HS-27A (cell line): ENCODE measurements at places on chromosomes 13 and 19.

GRCh38 chr19:47176071-47176626 is 45.5 kb downstream of the SAE1 start:
- DNase-seq = no peak

DNA sequence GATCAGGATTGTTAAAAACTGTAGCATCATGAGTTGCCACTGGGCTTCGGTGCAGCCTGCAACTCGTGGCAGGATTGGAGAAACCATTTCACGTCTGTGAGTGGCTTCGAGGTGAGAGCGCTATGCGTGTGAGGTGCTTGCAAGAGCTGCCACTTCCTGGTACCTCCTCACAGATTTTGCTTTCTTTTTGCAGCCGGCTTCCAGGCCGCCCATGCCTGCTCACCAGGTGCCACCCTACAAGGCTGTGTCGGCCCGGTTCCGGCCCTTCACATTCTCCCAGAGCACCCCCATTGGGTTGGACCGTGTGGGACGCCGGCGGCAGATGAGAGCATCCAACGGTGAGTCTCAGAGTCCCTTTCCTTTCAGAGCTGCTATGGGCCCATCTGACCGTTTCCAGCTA is 57.9 kb upstream of the C1QTNF9 start:
- no peak for DNase-seq

DNA sequence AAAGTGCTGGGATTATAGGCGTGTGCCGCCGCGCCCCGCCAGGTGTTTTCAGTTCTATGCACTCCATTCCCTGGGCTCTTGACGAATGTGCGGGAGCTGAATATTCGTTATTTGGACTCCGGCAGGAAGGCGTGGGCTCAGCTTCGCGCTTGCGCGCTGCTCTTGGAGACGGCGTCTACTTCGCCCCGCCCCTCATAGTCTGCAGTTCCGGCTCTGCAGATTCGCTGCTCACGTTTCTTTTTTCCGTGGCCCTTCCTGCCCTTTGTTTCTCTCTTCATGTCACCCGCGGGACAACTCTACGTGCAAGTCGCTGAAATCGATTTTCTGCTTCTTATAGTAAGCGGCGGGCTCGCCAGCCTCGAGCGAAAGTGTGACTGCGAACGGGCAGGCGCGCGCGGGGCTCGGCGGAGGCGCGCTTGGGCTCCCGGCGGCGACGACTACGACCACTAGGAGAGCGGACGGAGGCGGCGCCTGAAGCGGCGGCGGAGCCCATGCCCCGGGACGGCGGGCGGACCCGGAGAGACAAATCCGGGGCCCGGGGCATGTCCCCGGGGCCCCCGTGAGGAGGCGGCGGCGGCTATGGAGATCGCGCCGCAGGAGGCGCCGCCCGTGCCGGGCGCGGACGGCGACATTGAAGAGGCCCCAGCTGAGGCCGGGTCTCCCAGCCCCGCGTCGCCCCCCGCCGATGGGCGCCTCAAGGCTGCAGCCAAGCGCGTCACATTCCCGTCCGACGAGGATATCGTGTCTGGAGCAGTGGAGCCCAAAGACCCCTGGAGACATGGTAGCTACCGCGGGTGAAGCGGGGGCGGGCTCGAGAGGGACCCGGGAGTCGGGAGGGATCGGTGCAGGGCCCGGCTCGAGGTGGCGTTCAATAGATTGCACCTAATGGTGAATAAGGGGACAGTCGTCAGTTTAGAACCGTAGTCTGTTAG is at the start of gene PPP1R37:
TSS of gene PPP1R37 (plus strand) at position 433 of the 932 bp plus-strand sequence. CDS start at position 580, 147 bp downstream.
- DNase-seq = peak; percentile 88

- DNase-seq = no peak
Observed at GRCh38 chr19:10364644-10365043, 15.7 kb downstream of the TYK2 start.

GRCh38 chr19:16920816-16921529 is 32.2 kb downstream of the F2RL3 start:
- peak; percentile 51 for DNase-seq

GRCh38 chr13:93559718-93560117 is 333.1 kb downstream of the GPC6 start:
- peak; percentile 60 for DNase-seq

DNA sequence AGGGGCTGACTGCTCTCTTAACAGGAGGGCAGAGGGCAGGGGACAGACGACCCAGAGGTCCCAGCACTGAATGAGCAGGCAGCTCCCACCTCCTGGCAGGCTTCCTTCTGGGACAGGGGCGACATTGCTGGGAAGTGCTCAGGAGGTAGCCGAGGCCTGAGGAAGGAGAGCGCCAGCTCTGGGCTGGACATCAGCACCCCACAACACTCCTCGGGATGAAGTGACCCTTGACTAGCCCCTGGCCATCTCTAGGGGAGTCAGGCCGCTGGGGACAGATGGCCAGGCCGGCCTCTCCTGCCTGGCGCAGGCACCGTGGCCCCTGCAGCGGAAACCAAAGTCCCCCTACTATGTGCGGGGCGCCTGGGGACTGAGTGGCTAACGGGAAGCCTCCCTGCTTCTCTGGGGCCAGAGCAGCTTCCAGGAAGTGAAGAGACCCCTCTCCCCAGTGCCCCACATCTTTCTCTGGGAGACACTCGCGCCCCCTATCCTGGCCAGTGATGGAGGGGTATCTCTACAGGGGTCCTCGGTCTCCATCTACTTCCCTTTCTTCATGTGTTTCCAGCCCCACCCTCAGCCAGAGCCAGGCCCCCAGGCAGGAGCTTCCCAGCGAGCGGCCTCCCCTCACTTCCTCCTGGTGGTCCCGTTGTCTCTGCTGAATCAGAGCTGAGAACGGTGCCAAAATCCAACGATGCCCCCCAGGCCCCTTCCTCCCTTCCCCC is 10.1 kb downstream of the PRR36 start:
- DNase-seq = no peak

- DNase-seq = no peak
Observed at GRCh38 chr13:25581351-25581750, 209.6 kb downstream of the ATP8A2 start.

DNA sequence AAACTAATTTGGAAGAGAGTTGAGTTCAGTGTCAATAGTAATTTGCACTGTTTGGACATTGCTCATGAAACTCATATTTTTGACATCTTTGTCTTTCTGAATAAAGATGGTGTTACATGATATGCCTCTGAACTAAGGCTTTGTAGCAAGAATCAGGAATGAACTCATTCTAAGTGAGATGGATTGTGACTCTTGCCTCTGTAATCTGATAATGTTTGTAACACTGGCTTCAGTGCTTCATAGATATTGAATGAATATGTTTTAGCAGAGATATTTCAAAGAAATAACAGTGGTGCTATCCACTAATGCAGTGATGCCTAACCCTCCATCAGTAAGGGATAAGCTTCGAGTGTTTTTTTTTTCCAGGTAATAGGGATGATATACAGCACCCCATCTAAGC is 32.9 kb downstream of the TEX26 start:
- DNase-seq = no peak

DNA sequence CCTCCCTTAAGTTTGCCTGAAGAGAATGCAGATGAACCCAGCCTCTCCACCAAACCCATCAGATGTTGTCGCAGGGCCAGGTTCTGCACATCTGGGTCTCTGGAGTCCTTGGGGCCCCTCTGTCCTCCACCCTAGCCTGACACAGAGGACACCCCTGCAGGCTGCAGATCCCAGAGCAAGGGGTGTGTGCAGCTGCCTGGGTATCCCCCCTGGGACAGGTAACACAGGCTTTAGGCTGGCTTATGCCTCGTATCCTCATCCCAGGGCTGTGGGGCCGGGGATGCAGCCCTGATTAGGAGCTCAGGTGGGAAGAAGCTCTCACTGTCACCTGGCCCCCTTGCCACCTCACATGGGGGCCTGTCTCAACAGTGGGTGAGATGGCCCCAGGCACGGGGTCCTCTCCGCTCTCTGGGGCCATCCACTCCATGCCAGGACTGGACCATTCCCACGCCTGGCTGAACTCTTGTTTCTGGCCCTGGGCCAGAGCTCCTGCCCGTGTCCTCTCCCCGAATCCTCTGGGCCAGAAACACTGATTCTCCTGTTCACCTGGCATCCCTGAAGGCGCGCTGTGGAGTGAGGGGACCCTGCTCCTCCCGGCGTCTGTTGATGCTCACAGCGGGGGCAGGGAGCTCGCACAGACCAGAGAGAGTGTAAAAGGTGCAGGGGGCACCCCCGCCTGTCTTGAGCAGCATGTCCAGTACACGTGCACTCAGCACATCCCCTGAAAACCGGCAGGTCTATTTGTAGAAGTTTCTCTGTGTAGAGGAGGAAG is 38.7 kb upstream of the TPM4 start:
- no peak for DNase-seq

DNA sequence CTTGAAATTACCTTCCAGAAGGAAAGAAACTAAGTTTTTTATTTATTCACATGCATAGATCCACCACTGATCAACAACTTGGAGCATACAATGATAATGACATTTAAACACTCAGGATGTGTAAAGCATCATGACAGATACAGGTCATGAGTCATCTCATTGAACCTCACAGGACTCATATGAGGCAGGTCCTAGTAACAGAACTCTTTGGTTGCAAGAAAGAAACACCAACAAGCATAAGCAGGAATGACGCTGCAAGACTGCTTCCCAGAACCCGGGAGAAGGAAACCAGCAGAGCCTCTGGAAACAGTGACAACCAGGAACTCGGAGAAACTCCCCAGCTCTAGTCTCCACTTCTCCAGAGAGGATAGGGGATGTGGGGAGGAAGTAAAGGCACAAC is 60.8 kb upstream of the IPO5 start:
- DNase-seq = no peak

- no peak for DNase-seq
Observed at GRCh38 chr19:2302319-2303210, 5.4 kb downstream of the LINGO3 start.

DNA sequence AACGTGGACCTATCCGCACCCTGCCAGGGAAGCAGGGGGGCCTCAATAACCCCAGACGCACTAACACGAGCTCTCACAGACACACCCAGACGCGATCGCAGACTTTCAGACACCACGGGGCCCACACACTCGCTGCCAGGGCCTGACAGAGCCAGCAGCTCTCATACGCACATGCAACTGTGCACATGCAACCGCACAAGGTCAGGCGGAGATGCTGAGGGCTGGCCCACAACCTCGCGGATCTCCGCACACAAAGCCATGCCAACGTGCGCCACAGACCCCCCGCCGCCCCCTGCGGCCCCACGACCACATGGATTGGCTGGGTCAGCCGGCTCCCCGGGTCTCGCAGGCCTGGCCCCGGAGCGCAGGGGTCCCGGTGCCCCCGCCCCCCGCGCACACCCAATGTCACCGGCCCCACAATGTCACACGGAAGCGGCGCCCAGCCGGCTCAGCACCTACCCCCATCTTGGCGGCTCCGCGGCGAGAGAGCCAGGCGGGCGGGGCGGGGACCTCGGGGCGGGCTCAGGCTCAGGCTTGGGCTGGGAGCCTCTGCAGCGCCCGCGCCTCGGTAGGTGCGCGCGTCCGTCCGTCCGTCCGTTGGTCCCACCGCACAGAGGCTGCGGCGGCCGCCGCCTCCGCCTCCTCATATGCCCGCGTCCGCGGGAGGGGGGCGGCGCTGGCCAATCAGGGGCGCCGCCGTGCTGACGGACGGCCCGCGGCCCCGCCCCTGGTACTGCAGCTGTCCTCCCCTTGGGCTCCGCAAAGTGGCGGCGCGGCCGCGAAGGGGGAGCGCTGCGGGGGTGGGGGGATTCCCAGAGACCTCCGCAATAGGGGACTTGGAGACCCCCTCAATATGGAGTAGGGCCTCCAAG is at the start of gene ATP1A3:
TSS of gene ATP1A3 (minus strand) at position 619 of the 872 bp plus-strand sequence. CDS start at position 465, 154 bp downstream.
- DNase-seq = no peak

GRCh38 chr19:42253245-42254088 is 1.5 kb downstream of the ERF start:
- no peak for DNase-seq

GRCh38 chr19:16441661-16442162 is 30.1 kb downstream of the EPS15L1 start:
- DNase-seq = no peak

GRCh38 chr13:49371943-49372613 is 71.8 kb downstream of the CAB39L start:
- no peak for DNase-seq

- DNase-seq = no peak
Observed at GRCh38 chr13:69418319-69418718, 689.3 kb upstream of the ATXN8OS start.

DNA sequence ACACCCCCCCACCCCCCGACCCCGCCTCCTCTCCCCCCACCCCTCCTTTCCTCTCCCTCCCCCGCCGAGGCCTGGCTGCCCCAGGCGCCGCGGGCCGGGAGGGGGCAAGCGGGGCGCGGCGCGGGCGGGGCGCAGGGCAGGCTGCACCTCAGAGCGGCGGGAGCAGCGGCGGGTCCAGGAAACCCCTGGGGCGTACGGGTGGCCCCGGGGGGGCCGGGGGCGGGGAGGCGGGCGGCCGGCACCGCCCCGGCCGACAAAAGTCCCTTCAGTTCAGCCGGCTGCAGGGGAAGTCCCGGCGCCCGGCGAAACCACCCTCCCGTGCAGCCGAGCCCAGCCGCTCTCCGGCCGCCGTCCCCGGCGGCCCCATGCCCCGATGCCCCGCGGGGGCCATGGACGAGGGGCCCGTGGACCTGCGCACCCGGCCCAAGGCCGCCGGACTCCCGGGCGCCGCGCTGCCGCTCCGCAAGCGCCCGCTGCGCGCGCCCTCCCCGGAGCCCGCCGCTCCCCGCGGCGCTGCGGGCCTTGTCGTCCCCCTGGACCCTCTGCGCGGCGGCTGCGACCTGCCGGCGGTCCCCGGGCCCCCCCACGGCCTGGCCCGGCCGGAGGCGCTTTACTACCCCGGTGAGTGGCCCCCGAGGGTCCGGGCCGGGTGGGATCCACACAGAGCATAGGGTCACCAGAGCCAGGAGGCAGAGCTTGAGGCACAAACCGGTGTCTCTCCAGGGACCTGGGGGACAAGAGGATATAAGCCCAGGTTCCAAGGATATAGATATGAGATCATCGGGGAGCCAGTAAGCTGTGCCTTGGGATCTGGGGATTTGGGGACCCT is at the start of gene BCL3:
TSS of gene BCL3 (plus strand) at position 283 of the 829 bp plus-strand sequence. CDS start at position 366, 83 bp downstream.
- DNase-seq = no peak

DNA sequence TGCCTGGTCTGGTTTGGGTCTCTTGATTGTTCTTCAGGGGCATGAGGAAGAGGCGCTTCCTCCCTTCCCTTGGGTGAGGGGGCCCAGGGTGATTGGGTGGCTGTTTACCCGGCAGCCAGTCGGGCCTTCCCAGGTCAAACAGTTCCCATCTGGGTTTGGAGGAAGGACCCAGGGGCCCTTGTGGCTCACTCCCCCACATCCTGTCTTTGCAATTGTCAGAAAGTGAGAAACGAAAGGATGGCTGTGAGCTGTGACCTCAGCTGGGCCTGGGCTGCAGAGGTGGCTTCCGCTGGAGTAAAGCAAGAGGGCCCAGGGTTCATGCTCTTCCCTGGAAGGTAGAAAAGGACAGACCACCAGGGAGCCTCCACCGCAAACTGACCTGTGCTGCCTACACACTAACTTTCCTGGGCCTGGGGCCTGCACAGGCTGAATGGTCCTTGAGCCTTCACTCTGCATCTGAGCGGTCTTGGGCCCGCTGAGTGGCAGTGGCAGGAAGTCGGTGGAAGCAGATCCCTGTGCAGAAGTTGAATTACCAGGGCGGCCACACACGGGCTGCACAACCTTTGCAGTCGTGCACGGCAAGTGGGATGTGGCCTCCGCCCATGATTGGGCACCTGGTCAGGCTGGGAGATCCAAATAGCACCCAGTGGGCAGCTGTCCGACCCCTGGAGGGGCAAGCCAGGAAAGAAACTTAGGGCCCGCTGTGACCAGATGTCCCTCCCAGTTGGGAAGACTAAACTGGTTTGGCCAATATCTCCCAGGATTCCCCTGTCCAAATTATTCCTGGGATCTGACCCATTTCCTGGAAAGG is 5.3 kb upstream of the CD79A start:
- no peak for DNase-seq
